CD4-positive, alpha-beta T cell treated with Interleukin-15 for 4 hours (primary cell): ENCODE measurements at places on chromosomes 12 and 14.

- DNase-seq, result no peak
Observed at GRCh38 chr12:5272018-5272785, 159.7 kb upstream of the NTF3 start.

GRCh38 chr12:56716458-56716857 is 8.6 kb downstream of the NACA start:
- DNase-seq, result no peak

DNA sequence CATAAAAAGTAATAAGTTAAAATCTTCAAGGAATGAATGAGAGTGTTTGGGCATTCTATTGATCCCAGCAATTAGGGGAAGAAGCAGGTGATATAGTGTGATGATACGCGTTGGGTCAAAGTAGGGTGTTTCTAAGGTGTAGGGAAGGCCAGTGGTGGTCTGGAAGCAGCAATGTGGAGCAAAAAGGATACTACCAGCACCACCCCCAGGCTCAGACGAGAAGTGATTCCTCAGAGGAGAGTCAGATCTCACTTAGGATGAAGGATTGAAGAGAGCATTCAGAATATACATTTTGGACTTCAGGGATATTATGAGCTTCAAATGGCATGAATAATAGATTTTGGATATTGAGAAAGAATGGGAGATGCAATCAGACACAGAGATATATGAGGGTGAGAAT is 497.6 kb downstream of the RMST start:
- DNase-seq, result no peak

GRCh38 chr14:71270111-71270510 is 362.9 kb downstream of the PCNX1 start:
- DNase-seq, result no peak

- DNase-seq, result no peak
Observed at GRCh38 chr14:99554184-99554583, 49.8 kb downstream of the CCDC85C start.

DNA sequence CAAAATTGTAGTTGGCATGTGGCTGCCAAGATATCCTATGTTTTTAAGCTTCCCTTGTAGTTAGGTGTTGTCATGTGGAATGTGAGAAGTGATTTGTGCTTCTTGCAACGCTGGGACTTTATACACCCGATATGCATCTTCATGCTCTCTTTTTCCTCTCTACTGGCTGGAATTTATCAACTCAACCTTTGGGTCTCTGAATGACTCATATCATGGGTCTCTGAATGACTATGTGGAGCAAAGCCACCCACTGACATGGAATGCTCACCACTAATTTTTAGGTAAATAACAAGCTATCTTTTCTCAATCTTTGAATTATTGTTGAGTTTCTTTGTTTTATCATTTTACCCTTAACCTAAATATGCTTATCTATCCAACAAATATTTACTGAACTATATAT is 144.6 kb downstream of the ATP23 start:
- DNase-seq, result no peak

GRCh38 chr12:2384533-2385351 is 332.0 kb downstream of the CACNA1C start:
- no peak for DNase-seq

DNA sequence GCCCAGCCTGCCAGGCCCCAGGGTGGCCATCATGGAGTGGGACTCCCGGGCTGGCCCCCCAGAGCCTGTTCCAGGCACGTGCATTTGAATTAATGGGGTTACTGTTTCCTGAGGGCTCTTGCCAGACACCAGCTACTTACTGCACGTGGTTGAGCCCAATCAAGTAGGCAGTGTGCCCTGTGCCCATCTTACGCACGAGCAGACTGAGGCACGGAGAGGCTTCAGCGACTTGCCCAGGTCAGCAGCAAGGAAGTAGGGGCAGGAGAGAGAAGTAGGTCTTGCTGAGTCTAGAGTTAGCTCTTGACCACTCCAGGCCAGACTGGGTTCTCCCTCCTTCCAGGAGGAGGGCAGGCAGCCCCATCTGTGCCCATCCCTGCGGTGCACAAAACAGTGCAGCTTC is 67.7 kb downstream of the DIO3 start:
- DNase-seq, result no peak

DNA sequence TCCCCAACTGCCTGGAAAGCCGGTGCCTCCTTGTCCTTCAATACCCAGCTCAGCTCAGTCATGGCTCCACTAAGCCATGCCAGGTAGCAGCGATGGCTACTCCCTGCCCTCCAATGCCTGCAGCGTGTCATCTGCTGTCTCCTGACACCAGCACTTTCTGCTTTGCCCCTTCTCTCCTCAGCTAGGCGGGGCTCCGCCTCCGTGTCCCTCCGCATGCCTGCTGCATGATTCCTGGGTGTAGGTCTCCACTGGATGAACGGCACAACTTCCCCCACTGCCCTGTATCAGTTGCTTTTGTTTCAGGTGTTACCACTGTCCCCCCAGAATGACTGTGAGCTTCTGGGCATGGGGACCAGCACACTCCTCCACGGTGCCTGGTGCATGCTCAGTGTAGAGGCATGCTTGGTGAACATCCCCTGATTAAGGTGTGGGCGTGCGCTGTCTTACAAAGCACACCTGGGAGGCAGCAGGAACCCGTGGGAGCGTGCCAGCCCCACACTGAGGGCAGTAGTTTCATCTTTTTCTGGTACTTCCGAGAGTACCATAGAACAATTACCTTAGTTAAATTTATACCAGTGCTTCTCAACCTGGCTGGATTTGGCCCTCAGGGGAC is 179.4 kb upstream of the PRMT8 start:
- no peak for DNase-seq

GRCh38 chr14:58671436-58671835 is 33.7 kb downstream of the DACT1 start:
- no peak for DNase-seq

- no peak for DNase-seq
Observed at GRCh38 chr12:11133162-11133561, 1.3 kb downstream of the TAS2R30 start.

DNA sequence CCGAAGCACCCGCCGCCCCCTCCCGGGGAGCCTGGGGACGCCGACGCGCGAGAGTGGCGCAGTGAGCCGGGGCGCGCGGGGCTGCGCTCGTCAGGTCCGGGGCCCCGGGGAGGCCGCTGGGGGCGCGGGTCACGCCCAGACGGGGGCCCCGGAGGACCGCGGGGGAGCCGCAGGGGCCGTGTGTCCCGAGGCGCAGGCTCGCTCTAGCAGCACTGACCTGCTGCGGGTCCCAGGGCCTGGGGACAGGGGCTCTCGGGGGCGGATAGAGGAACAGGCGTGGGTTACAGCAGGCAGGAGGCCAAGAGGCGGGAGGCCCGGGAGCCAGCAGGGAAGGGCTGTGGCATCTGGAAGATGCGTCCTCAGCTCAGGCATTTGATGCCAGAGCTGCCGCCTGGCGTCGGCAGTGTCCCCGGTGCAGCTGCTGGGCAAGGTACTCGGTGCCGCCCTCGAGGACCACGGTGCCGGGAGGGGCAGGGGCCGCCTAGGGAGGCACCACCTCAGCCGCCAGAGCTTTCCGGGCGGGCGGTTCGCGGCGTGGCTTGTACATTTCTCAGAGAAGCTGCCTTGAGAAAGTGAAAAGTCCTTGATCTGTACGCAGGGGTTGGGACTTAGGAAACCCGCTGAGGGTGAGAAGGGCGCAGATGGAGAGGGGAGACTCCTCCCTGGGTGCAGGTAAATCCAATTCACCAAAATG is 1.2 kb downstream of the WNT5B start:
- peak; percentile 11 for DNase-seq

GRCh38 chr12:68175557-68176061 is 16.1 kb upstream of the IFNG start:
- DNase-seq, result peak; percentile 78

DNA sequence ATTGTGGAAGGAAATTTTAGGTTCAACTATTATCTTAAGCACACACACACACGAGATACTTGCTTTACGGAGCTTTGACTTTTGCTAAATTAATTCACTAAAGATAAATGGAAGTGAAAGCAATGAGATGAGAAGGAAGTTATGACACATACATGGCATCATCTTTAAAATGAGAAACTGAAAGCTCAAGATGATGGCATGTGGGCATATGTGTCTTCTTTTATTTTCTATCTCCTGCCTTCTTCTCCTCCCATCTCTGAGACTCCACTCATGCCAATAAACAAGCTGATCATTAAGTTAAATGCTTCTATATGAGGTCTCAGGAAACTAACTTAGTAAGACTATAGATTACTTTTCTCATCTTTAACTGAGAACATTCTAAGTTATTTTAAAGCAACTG is 216.7 kb downstream of the MED13L start:
- DNase-seq, result peak; percentile 37

DNA sequence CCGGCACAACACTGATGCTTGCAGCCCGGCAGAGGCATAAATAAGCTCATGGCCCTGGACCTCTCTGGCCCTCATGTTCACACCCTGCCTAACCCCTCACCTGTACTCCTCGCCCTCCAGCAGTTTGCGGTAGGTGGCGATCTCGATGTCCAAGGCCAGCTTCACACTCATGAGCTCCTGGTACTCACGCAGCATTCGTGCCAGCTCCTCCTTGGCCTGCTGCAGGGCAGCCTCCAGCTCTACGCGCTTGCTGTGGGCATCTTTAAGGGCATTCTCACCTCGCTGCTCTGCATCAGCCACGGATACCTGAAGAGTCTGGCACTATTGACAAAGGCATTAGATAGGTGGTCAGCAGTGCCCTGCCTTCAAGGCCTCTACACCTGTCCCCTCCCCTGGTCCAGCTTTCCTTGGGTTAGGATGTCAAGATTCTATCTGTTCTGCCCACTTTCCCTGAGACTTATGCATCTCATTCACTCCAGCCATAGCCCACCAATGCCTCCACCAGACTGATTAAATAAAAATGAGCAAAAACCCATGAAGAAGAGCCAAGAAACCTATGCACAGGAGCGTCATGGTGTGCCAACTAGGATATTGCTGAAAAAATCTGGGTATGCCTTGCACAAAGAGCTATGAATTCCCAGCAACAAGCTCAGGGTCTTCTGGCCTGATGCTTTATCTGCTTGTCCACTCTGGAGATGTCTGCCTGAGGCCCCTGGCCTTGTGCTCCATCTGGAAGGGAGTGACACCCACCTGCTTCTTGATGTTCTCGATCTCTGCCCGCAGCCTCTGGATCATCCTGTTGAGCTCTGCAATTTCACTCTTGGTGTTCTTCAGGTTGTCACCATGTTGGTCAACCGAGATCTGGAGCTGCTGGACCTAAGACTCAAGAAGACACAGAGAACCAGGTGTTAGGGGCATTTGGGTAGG is 6.1 kb downstream of the KRT4 start:
- DNase-seq, result no peak

DNA sequence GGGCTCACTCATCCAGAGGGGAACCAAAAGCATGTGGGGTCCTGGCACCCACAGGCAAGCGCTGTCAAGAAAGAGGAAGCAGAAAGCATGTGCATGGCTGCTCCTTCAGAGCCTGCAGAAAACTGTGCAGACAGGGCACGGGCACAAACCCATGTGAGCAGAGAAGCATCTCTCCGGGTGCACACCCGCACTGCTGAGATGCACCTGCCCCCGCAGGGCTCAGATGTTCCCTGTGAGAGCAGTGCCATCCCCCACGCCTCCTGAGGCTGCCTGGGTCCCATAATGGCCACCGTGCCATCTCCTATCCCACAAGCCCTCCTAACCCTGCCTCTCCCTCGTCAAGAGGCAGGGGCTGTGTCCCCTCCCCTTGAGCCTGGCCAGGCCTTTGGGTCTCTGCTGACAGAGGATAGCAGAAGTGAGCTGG is 32.3 kb upstream of the INF2 start:
- no peak for DNase-seq

- no peak for DNase-seq
Observed at GRCh38 chr12:57239587-57240065, 10.1 kb downstream of the SHMT2 start.

- no peak for DNase-seq
Observed at GRCh38 chr12:42140901-42141300, 3.8 kb downstream of the GXYLT1 start.

- no peak for DNase-seq
Observed at GRCh38 chr14:96861568-96862310, 64.6 kb downstream of the VRK1 start.

DNA sequence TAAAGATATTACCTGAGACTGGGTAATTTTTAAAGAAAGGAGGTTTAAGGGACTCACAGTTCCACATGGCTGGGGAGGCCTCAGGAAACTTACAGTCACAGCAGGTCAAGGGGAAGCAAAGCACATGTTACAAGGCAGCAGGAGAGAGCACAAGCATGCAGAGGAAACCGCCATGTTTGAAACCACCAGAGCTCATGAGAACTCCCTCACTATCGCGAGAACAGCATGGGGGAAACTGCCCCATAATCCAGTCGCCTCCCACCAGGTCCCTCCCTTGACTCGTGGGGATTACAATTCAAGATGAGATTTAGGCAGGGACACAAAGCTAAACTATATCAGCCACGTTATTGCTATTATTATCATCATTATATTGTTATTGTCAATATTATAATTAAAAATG is 138.7 kb downstream of the RIMBP2 start:
- DNase-seq, result no peak

GRCh38 chr12:68559984-68560850 is 50.5 kb upstream of the RAP1B start:
- no peak for DNase-seq

DNA sequence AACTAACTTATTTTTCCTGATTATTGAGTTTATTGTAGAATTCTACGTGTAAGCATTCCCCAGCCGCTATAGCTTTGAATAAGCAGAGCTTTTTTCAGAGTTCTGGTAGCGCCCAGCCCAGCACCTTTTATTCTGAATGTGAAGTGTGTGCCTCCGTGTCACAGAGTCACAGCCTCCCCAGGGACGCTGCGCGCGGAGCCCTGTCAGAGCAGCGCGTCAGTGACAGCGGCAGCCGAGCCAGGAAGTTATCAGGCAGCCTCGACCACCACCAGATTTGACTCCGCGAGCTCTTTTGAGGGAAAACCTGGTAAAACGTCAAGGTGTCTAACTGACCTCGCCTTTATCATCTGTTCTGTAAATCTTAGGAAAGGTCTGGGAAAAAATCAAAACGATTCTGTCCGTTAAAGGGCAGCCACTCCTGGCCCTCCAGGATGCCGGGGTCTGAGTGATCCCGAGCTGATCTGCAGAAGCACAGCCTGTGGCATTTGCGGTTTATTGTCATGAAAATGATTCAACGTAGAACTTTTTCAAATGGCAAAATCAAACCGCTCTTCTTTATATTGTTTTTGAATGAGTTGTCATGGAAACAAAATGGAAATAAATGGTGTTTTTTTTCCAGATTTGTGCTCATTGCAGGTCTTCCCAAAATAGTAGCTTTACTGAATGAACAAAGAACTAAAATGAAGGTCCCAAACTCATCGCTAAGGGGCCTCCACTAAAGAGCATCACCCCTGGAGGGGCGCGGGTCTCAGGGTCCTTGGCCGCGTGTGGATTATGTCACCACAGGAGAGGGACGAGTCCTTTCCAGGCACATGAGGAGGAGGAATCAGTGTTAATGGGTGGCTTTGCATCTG is 43.1 kb upstream of the MMP17 start:
- no peak for DNase-seq

DNA sequence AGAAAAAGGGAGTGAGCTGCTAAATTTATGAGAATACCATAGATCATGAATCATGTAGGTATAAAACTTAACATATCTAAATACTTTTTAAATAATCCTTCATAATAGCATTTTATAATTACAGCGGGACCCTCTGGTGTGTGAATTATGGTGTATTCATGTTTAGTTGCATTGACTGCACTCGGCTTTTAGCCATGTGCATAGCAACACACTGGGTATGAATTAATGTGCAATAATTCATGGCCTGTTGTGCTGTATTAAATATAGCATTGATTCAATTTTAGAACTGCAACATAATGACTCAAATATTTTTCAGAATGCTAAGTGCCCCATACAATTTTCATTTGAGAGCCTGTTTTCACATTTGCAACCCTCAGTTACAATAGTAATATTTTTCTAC is 249.6 kb upstream of the G2E3 start:
- no peak for DNase-seq
